ENCODE measurements at places on chromosomes 3 and 15. TPM values are rescaled to one million over a fixed set of nuclear protein-coding genes. Genes with fewer than 3 reads are reported as not detected.
A peak's percentile ranks its signal among the peaks of the same experiment; 100 is the strongest.

The EFCC1 gene
- total RNA-seq = not detected

The LCTL gene
- 0.42 TPM for total RNA-seq

The CYP1A1 gene
- total RNA-seq = not detected

The PLIN1 gene
- not detected for total RNA-seq

- H3K27ac ChIP-seq = peak within 1 kb of the TSS; percentile 80
- H3K4me3 ChIP-seq = peak within 1 kb of the TSS; percentile 96
- peaks cover 9% of the 10 kb centered on the region for H3K27me3 ChIP-seq
Measured at GRCh38 chr3:183884427-183885296, at the start of gene PARL. Gene PARL (minus strand): TSS chr3:183884880. CDS start chr3:183884846, 34 bp downstream.

GRCh38 chr15:34011481-34011880, 27.5 kb downstream of the AVEN start:
- H3K4me1 ChIP-seq = peaks cover 7% of the 10 kb centered on the region
- no peak overlapping the region for H3K4me3 ChIP-seq
- no peaks in the 10 kb centered on the region for H3K27me3 ChIP-seq
- H3K27ac ChIP-seq = no peak overlapping the region
- no peaks in the 10 kb centered on the region for H3K36me3 ChIP-seq

The TEX55 gene
- not detected for total RNA-seq

DNA sequence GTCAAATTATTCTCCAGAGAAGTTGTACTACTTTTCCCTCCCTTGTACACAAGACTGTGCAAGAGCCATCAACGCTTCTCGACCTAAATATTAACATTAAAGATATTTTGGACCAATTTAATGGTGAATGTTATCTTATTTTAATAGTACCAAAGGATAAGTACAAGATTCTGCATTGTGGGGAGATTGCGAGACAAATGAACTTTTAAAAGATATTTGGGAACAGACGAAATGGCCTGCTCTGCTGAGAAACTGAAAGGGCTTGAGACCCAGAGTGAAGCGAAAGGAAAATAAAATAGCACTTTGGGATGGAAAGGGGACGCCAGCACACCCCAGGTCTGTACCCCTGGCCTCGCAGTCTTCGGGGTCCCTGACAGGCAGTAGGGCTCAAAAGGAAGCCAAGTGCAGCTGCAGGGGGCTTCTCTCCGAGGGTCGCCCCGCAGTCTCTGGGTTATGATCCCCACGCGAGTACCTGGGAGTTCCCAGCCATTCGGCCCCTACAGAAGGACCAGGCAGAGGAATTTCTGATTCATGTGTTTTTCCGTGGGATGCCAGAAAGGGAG, 97.6 kb upstream of the VGLL3 start:
- H3K36me3 ChIP-seq = peaks cover 5% of the 10 kb centered on the region
- peaks cover 50% of the 10 kb centered on the region for H3K4me1 ChIP-seq
- peak overlapping the region; percentile 96 for H3K27ac ChIP-seq
- DNase-seq = no peak
- peak overlapping the region; percentile 90 for H3K4me3 ChIP-seq
- H3K27me3 ChIP-seq = peaks cover 2% of the 10 kb centered on the region

DNA sequence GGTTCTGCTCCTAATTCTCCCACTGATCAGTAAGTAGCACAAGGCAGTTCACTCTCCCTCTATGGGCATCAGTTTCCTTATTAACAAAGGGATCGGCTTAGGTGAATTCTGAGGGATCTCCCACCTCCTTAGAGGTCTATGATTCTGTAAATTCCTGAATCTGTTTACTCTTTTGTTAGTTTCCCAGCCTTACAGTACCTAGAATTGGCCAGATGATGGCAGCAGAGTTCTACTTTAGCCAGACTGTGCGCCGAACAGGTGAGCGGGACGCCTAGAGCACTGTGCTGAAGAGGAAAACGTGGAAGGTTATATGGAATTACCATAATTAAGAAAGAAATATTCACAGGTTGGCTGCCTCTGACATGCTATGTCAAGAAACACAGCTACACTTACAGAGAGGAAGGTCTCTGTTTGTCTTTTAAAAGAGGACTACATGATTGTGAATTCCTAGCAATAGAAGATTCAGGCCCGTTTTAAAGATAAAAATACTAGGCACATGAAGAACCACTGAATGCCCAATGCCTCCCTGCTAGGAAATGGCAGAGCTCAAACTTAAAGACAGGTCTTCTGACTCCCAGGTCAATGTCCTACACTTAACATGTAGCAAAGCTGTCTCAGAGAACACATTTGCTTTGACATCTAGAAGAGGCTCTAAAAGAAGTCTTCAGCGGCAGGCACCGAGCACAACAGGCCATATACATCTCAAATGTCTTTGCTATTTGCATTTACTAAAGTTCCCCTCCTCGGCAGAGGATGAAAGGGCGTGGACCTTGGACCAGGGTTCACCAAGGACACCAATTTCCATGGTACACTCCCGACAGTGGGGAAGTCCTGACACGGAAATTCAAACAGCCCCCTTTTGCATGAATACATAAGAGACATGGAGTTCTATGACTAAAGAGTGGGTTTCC, 259.9 kb downstream of the FGF12 start:
- H3K4me3 ChIP-seq = no peak overlapping the region
- peaks cover 13% of the 10 kb centered on the region for H3K27me3 ChIP-seq
- H3K36me3 ChIP-seq = no peaks in the 10 kb centered on the region
- DNase-seq = peak; percentile 18

GRCh38 chr3:171059978-171060377, 33.5 kb upstream of the SLC2A2 start:
- H3K27me3 ChIP-seq = no peaks in the 10 kb centered on the region
- H3K36me3 ChIP-seq = peaks cover 17% of the 10 kb centered on the region
- no peak overlapping the region for H3K27ac ChIP-seq
- no peak for DNase-seq

GRCh38 chr3:190229632-190230424, 92.4 kb downstream of the CLDN1 start:
- peak overlapping the region; percentile 64 for H3K4me3 ChIP-seq
- peak; percentile 80 for DNase-seq
- H3K27me3 ChIP-seq = no peaks in the 10 kb centered on the region

DNA sequence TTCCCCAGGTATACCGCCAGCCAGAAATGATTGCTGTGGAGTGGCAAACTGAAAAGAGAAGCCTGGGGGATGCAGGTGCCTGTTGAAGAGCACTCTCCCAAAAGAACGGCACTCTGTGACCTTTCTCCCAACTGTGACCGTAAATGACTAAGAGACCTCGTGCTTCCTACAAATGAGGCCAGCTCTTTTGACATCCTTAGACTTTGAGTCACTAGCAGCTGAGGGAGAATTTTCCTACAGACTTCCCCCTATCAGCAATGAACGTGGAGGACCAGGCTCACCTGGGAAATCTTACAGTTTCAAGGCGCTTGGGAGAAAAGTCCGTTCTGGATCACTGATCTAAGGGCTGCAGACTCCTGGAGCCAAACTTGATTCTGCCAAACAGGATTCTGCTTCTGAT, 8.6 kb downstream of the AQP9 start:
- no peaks in the 10 kb centered on the region for H3K4me1 ChIP-seq
- no peak for DNase-seq
- H3K27me3 ChIP-seq = peaks cover 11% of the 10 kb centered on the region
- H3K27ac ChIP-seq = no peak overlapping the region

The SLC28A1 gene
- total RNA-seq = not detected

- H3K27ac ChIP-seq = no peak overlapping the region
- no peaks in the 10 kb centered on the region for H3K27me3 ChIP-seq
- peaks cover 42% of the 10 kb centered on the region for H3K4me1 ChIP-seq
- peaks cover 17% of the 10 kb centered on the region for H3K36me3 ChIP-seq
- no peak overlapping the region for H3K4me3 ChIP-seq
Measured at GRCh38 chr3:111968319-111969054, 10.3 kb upstream of the ABHD10 start.

The FOXB1 gene
- total RNA-seq = not detected

GRCh38 chr3:113468539-113468938, 27.2 kb upstream of the CFAP44 start:
- H3K27me3 ChIP-seq = no peaks in the 10 kb centered on the region
- peaks cover 29% of the 10 kb centered on the region for H3K36me3 ChIP-seq
- H3K27ac ChIP-seq = no peak overlapping the region
- no peak overlapping the region for H3K4me3 ChIP-seq
- no peaks in the 10 kb centered on the region for H3K4me1 ChIP-seq

The SFMBT1 gene
- 2.6 TPM for total RNA-seq

- peaks cover 79% of the 10 kb centered on the region for H3K4me1 ChIP-seq
- H3K4me3 ChIP-seq = peak overlapping the region; percentile 66
- no peak for DNase-seq
- peaks cover 12% of the 10 kb centered on the region for H3K36me3 ChIP-seq
- peak overlapping the region; percentile 88 for H3K27ac ChIP-seq
Measured at GRCh38 chr3:192830291-192831110, 87.2 kb downstream of the MB21D2 start.

The VEPH1 gene
- total RNA-seq = 30.1 TPM

GRCh38 chr3:74613521-74614106, 845 bp downstream of the CNTN3 start:
- no peaks in the 10 kb centered on the region for H3K27me3 ChIP-seq
- peak overlapping the region; percentile 64 for H3K27ac ChIP-seq
- H3K36me3 ChIP-seq = peaks cover 6% of the 10 kb centered on the region
- H3K4me1 ChIP-seq = peaks cover 38% of the 10 kb centered on the region
- H3K4me3 ChIP-seq = peak overlapping the region; percentile 91

The ABHD17C gene
- total RNA-seq = 20.4 TPM

DNA sequence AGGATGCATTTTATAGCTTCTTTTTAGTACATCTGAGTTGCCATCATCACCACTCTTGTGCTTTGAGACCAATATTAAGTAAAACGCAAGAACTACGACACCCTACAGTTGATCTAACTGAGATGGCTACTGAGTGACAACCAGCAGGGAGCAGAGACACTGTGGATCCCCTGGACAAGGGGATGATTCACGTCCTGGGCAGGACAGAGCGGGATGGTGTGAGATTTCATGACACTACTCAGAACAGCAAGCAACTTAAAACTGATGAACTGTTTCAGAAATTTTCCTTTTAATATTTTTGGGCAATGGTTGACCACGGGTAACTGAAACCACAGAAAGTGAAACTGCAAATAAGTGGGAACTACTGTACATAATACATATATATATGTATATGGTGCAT, 299.2 kb downstream of the ADAMTS17 start:
- peak overlapping the region; percentile 43 for H3K27ac ChIP-seq
- peaks cover 31% of the 10 kb centered on the region for H3K4me1 ChIP-seq
- H3K36me3 ChIP-seq = peaks cover 4% of the 10 kb centered on the region
- no peak for DNase-seq

GRCh38 chr3:67616046-67616445, 38.4 kb downstream of the SUCLG2 start:
- H3K4me3 ChIP-seq = no peak overlapping the region
- peaks cover 9% of the 10 kb centered on the region for H3K4me1 ChIP-seq
- peaks cover 2% of the 10 kb centered on the region for H3K27me3 ChIP-seq
- no peak for DNase-seq
- peaks cover 47% of the 10 kb centered on the region for H3K36me3 ChIP-seq
- H3K27ac ChIP-seq = no peak overlapping the region
